ENCODE measurements at places on chromosomes 2 and 18.

DNA sequence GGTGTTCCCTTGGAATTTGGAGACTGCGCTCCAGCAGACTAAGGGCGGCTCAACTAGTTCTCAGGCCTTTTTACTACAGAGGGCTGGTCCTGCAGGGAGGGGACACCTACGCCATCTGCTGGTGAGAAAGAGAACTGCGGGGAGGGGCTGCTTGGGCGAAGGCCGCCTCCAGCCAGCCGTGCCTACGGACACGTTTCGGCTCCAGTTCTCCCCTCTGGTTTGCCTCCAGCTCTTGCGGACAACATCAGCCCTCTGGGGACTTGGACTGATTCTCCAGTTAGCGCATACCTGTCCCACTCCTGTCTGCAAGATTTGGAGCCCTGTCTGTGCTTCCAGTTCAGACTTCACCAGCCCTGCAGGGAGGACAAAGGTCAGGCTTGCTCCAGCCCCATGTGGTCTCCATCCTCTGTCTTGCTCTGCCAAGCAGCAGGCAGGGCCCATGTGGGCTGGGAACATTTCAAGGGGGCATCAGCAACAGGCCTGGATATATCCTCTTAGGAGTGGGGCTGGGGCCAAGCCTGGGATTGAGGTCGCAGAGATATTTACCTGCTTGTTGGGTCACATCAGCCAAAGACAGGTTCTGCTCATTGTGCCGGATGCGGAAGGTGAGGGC is 10.3 kb downstream of the PTPRN start:
- peak; percentile 66 for DNase-seq

GRCh38 chr18:32482117-32482516 is 11.4 kb upstream of the GAREM1 start:
- no peak for DNase-seq

DNA sequence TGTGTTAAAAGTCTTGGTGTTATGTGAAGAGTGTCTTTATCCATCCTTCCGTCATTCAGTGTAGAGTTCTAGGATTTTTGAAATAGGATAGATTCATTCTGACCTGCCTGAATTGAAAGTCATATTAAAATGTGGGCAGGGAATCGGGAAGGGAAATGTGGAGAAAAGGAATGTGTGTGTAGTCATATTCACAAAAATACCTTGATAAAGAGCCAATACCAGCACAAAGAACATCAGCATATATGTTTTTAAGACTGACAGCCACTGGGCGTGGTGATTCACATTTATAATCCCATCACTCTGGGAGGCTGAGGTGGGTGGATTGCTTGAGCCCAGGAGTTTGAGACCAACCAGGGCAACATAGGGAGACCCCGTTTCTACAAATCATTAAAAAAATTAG is 188.1 kb downstream of the CAMKMT start:
- DNase-seq, result no peak

DNA sequence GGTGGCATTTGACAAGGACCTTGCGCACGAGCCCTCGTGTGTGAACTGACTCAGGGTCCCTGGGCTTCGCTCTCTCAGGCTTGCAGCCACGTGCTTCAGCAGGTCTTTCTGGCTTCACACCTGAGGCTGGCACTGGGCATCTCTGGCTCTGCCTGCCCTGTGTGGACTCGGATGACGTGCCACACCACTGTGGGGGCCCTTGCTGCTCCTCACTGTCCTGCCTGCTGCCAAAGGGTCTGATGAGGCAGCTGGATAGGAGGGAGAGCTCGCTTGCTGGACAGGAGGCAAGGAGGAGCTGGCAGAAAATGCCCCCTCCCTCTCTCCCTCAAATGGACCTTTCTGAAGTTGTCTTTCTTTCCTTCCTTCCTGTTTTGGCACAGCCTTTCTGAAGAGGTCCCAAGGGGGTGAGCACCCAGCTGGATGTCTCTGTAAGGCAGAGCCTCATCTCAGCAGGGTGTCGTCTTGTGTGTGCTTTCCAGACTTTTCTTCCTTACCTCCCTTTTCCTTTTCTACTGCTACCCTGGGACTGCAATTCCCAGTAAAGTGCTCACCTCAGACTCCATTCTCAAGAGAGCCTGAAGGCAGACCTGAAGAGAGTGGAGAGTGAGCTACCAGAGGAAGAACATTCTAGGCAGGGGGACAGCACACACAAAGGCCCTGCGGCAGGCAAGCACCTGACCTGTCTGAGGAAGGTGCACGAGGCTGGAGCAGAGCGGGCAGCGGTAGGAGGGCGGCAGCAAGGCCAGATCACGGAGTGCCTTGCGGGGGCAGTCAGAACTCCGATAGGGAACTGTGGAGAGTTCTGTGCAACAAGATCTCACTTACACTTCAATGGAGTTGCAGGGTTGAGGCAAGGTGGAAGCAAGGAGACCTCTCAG is 5.3 kb downstream of the PER2 start:
- no peak for DNase-seq

DNA sequence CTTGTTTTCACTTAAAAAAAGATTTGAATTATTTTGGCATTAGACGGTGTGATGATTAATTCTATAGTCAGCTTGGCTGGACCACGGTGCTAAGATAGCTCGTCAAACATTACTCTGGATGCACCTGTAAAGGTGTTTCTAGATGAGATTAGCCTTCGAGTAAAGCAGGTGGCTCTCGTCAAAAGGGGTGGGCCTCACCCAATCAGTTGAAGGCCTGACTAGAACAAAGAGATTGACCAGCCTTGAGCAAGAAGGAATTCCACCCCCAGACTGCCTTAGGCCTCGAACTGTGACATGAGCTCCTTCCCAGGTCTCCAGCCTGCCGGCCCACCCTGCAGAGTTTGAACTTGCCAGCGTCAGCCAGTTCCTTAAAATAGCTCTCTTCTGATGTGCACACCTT is 73.4 kb downstream of the TWIST2 start:
- no peak for DNase-seq

DNA sequence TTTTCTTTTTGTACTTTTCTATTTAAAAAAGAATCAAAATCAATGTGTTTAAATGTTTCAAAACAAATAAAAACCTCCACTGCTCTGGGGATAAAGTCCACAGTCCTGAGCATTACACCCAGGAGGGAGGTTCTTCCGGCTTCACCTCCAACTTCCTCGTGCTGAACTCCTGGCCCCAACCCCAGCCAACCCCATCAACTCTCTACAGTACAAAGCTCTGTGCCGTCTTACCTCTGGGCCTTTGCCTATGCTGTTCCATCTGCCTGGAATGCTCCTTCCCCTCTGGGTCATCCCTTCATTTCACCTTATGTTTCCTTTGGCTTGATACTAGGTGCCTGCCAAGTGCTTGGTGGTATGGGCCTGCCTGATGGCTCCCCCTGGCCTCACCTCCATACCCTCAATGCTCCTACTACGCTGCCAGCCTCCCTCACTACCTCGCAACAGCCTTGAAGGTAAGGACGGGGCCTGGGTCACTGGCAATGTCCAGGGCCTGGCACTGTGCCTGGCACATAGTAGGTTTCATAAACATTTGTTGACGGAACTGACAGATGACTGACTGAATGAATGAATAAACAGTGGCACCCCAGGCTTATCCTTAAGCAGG is 28.8 kb downstream of the SDC1 start:
- no peak for DNase-seq

- no peak for DNase-seq
These were observed 41.4 kb upstream of the COPS8 start for GRCh38 chr2:237044281-237044680.

DNA sequence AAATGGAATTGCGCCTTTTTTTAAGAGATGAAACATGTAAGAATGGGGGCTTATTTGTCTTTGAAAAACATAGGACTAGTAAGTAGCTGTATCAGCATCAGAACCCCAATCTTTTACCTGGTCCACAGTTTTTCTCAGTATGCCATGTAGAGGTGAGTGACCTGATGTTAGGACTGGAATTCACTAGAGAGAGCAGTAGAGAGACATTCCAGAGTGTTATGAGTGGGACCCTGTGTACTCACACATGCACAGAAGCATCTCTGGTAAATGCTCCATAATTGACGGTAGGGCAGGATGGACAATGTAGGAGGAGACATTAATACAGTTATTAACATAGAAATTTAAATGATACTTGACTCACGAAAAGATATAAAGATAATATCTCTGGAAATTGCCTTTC is 1.4 kb upstream of the GALNT13 start:
- peak; percentile 72 for DNase-seq

GRCh38 chr2:131520526-131520925 is 7.2 kb upstream of the CCDC74A start:
- no peak for DNase-seq

GRCh38 chr2:133713049-133713580 is 144.9 kb upstream of the NCKAP5 start:
- no peak for DNase-seq

DNA sequence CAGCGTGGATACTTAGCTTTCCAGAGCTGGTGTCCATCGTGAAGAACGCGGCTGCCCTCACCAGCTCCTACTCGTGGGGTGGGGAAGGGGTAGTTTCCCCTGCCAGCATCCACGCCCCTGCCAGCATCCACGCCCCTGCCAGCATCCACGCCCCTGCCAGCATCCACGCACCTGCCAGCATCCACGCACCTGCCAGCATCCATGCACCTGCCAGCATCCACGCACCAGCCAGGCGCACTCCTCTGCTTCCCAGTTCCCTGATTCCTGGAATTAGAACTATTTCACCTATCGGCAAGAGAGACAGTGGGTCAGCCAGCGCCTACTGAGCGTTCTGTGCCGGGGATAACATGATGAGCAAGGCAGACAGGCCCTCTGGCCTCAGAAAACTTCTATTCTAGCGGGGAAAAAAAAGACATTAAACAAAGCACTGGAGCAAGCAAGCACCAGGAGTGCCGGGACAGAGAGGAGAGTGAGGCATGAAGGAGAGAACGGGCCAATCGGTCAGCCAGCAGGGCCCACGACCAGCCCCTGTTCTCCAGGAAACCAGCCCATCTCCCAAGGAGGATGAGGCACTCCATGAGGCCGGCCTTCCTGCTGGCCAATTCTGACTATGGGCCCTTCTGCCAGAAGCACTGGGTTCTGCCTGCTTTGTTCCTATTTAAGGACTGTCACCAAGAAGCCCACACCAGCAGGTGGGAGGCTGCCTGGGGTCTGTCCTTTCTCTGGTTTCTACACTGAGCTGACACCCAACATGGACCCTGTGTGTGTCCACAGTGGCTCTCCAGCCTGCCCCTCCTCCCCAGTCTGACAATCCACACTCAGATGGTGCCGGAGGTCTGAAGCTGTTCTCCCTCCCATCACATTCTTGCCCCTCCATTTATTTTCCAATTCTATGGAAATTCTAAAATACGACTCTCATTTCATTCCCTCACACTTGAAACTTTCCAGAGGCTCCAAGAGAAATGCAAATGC is 78.4 kb upstream of the SALL3 start:
- no peak for DNase-seq

- no peak for DNase-seq
These were observed 550.8 kb upstream of the ZEB2 start for GRCh38 chr2:145070703-145071102.
